Kidney (tissue), 22 donors: ENCODE measurements at places on chromosomes 7 and 10. TPM values are rescaled to one million over a fixed set of nuclear protein-coding genes. Genes with fewer than 3 reads are reported as not detected.
A peak's percentile ranks its signal among the peaks of the same experiment; 100 is the strongest.

Gene STAM
- 26.1 TPM for total RNA-seq

DNA sequence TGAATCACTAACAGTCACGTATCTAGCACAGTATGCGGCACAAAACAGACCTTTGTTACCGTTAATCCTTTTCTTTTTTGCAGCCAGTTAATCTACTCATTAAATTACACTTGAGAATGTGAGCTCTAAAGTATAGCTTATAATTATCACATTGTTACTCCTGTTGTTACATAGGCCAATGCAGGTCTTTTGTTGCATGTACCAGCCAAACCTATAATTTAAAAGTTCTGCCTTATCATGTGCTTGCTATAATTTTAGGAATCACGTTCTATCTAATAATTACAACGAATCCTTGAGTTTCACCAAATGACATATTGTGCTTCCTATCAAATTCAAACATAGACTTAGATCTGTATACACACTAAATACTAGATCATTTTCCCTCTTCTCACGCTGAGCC lies 245.1 kb downstream of the DGKI start:
- no peaks in the 10 kb centered on the region for H3K36me3 ChIP-seq
- H3K27me3 ChIP-seq, result no peaks in the 10 kb centered on the region
- no peak for DNase-seq
- no peak overlapping the region for H3K4me3 ChIP-seq

DNA sequence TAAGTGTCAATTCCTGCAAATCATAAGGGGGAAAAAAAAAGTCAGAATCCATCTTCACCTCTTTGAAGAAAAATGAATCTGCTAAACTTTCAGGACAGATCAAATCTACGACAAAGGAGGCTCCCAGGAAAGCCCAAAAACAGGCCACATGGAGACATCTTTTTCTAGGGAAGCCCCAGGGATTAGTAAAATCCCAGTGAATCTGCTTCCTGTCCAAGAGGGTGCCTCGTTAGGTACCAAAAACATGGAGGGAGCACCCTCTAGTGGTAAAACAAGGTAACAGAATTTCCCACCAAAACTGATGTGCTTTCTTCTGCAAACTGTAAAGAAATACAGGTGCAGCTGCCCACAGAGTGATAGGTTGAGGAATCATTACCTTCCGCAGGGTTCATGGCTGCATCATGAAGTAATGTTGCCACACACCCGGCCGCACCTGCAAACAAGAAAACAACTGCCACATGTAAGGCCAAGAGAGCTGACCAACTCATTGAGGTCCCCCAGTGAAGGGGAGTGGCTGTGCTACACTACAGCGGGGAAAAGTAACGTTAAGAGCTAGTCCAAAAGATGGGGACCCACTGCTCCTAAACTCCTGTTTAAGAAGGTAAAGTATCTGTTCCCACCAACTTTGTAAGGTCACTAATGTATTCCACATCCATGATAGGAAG lies 7.9 kb downstream of the SLC25A28 start:
- DNase-seq, result peak; percentile 46
- H3K27me3 ChIP-seq, result no peaks in the 10 kb centered on the region
- no peaks in the 10 kb centered on the region for H3K4me1 ChIP-seq
- H3K27ac ChIP-seq, result no peak overlapping the region

Gene STAG3
- total RNA-seq, result 3.7 TPM

Gene SFRP5
- total RNA-seq, result 0.31 TPM
